Ovary (tissue), 10 donors: ENCODE measurements at places on chromosomes 11 and 22.

GRCh38 chr22:19148417-19149046 is 1.6 kb downstream of the GSC2 start:
- DNase-seq, result no peak

DNA sequence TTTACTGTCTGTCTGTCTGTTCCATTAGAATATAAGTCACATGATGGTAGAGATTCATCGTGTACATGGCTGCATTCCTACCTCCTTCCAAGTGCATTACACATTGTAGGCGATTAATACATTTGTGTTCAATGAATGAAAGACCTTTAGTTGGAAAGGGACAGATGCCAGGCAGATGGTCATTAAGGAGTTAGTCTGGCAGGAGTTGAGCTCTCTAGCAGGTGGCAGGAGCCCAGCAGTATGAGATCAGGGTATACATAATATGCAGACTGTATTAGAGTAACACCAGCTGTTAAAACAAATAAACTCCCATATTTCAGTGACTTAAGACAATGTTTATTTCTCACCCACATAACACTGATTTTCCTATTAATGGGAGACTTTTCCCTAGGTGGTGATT is 147.7 kb upstream of the LARGE1 start:
- no peak for DNase-seq

DNA sequence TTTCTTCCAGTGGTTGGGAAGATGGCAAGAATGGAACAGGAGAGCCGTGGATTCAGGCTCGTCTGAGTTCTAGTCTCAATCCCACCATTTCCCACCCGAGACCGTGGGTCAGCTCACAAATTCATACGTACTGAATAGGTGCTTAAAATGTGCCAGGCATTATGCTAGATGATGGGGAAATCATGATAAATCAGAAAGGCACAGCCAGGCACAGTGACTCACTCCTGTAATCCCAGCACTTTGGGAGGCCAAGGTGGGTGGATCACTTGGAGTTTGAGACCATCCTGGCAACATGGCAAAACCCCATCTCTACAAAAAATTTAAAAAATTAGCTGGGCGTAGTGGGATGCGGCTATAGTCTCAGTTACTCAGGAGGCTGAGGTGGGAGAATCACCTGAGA is 7.1 kb downstream of the TRIOBP start:
- no peak for DNase-seq

- no peak for DNase-seq
Measured at GRCh38 chr22:44266796-44267760, 45.7 kb downstream of the SHISAL1 start.

DNA sequence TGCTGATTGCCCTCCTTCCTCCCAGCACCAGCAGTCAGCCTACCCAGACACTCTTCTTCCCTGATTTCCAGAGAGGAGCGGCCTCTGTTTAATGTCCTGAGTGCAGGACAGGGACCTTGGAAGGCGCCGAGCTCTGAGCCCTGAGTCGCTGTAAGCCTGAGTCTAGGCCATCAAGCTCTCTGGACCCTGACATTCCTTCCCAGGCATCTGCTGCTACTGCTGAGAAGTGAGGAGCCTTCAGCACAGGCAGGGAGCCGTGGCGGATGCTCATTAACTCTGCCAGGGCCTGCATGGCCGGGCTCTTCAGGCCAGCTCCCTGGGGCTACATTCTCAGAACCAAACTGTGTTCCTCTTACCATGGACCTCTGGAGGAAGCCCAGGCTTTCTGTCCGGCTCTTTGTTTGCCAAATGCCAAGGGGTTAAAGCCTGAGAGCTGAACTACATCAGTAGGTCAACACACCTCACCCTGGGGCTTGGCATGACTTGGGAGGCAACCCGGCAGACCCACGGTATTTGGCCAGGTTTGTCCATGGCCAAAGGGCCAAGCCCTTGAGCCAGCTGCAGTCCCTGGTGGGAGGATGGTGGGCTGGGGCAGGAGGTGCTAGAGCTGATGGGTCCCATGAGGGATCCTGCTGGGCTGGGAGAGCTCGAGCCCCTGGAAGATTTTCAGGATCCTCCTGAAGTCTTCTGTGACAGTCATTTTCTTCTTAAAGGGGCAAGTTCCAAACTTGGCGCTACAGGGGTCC is 721.4 kb downstream of the BRD1 start:
- no peak for DNase-seq

DNA sequence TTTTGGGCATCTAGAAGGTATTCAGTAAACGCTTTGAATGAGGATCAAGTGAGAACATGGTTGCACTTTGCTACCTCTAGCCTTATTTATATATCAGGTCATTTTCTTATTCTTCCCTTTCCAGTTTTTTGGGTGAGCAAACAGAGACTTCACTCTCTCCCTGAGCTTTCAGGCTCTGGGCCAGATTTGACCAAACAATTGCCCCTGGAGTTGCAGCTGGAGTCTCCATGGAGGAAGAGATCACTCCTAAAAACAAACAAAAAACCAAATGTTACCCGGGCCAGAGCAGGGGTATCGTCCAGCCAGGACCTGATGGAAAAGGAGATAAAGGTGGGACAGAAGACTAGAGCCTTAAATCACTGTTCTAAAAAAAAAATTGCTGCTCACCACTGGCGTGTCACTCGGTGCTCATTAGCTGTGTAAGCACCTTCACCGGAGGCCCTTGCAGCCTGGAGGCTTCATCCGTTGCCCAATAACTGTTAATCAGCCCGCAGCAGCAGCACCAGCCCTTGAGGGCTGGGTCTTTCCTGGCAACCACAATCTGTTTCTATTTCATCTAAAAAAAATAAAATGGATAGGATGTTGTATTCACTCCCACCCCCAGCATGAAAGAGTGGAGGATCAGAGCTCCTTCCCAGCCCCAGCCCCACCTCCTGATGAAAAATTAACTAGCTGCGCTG is 125.0 kb downstream of the PKNOX2 start:
- DNase-seq, result no peak

GRCh38 chr11:88704485-88704884 is 361.3 kb downstream of the GRM5 start:
- no peak for DNase-seq

GRCh38 chr11:65207918-65208784 is 26.4 kb downstream of the CAPN1 start:
- DNase-seq, result no peak

DNA sequence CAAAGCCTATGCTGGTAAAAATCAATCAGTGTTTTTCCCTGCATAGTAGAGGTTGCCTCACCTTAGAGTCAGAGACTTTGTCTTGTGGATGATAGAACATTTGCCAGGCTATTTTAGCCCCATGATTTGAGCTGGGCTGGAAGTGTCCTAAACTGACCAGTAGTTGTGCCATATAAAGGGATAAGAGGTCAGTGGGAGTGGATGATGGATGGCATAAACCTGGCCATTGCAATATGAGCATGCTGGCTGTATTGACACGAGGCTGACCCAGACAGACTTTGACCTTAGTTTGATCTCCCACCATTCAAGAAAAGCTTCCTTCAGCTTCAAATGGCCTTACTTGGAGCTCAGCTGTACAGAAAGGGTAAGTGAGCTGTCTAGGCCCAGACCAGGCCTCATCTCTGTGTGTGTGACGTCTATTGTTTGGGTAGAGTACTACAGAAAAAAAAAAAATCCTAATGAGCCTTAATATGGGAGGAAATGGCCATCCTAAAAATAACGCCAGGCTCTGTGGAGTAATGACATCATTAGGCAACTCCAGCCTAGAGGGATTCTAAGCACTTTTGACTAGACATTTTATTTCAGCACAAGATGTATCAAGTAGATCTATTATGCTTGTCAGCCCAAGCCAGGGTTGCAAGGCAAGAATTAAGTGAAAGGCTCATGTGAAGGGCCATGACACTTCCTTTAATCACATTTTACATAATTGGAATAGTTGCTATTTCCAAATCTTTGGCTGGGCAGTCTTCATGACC is 51.3 kb upstream of the CADM1 start:
- DNase-seq, result no peak

DNA sequence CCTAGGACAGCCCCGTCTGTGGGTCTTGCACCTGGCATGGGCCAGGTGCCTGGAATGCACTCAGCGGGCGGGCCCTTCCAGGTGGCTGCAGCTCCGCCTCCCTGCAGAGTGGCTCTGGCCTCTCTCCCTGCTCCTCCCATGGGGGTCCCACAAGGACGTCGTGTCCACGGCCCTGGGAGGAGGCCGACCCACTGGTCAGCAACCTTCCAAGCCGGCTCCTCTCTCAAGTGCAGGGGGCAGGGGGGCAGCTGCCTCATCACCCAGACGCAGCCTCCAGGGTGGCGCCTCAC is 41.9 kb downstream of the CERK start:
- no peak for DNase-seq

- DNase-seq, result no peak
Measured at GRCh38 chr11:4682623-4683419, 14.8 kb downstream of the OR51E2 start.

- no peak for DNase-seq
Measured at GRCh38 chr22:24580276-24580675, 12.6 kb downstream of the LRRC75B start.

- DNase-seq, result peak; percentile 33
Measured at GRCh38 chr11:106077609-106078455, at the start of gene AASDHPPT. TSS of gene AASDHPPT (plus strand) at chr11:106077662. CDS start at chr11:106077711, 49 bp downstream.

GRCh38 chr11:64544616-64545296 is 46.3 kb upstream of the SLC22A12 start:
- DNase-seq, result no peak

DNA sequence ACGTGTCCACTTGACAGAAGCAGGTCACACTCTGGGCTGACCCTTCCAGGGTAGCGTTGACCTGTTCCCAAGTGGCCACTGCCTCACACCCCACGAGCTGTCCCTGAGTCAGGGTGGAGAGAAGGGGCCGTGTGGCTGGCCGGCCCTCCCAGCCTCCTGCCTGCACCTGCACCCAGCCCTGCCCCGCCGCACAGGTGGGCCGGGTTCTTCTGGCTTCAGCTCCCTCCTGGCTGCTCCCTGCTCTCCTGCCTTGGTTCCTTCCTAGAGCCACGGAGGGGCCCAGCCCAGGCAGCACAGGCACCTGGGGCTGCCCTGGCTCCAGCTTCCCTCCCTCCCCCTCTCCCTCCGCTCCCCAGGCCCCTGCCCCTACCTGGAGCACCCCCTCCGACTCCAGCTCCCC is 42.3 kb downstream of the MOB2 start:
- DNase-seq, result no peak

DNA sequence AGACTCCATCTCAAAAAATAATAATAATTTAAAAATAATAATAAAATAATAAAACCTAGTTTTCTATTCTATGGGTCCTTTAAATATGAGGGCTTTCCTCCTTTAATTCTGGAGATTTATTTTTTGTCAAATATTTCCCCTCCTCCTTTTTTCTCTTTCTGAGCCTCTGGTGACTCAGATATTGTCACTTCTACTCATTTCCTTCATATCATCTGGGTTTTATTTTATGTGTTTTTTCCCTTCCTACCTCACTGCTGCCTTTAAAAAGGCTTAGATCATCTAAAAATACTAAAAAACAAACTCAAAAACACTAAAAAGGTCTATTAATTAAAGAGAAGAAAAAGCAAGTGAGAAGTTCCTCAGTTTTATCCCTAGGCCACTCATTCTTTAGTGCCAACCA is 138.9 kb downstream of the SPON1 start:
- no peak for DNase-seq

DNA sequence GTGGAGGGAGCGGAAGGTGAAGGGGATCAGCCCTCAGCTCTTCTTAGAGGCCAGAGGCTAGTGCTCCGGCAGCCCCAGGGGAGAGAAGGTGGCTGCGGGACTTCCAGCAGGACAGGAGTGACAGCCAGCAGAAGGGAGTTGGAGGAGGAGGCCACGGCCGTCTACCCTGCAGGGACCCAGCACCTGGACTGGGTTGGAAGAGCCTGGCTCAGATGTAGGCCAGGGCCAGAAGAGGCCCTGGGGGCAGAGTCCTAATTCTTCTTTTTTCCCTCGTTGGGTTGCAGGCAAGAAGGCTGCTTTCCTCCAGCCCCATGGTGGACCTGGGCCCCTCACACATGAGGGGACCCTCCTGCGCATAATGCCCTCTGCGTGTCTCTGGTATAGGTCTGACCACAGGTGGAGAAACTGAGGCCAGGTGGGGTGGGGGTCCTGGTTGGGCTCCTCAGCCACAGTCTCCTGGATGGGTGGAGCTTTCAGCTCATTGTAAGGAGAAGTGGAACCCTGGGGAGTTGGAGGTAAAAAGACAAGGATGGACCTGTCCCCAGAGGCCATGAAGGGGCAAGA is 2.3 kb upstream of the MCAM start:
- DNase-seq, result no peak

DNA sequence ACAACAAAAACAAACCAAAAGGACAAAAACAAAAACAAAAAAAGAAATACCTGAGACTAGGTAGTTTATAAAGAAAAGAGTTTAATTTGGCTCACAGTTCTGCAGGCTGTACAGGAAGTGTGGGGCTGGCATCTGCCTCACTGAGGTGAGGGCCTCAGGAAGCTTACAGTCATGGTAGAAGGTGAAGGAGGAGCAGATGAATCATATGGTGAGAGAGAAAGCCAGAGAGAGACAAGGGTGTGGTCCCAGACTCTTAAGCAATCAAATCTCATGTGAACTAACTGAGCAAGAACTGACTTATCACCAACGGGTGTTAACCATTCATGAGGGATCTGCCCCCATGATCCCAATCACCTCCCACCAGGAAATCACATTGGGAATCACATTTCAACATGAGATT is 58.8 kb upstream of the ZBED5 start:
- DNase-seq, result no peak

DNA sequence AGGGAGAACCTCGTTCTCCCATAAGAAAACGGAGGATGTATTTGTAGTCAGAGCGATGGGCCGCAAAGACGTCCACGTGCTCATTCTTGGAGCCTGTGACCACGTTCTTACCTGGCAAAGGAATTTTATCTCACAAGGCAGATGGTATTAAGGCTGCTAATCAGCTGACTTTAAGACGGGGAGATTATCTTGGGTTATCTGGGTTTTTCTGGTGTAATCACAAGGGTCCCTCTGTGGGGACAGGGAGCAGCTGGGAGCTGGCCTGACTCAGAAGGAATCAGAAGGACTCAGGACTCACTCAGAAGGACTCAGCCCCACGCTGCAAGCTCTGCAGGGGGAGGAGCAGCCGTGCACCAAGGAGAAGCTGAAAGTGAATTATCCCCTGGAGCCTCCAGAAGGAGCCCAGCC is 7.5 kb upstream of the SIGIRR start:
- no peak for DNase-seq

GRCh38 chr11:134275534-134276395 is at the start of gene GLB1L3:
TSS of gene GLB1L3 (plus strand) at chr11:134276379. CDS start at chr11:134276741, 362 bp downstream.
- no peak for DNase-seq

GRCh38 chr22:17257121-17258001 is 38.1 kb upstream of the ADA2 start:
- DNase-seq, result no peak

- DNase-seq, result no peak
Measured at GRCh38 chr11:63603180-63603518, 11.1 kb downstream of the PLAAT3 start.

- no peak for DNase-seq
Measured at GRCh38 chr11:133981156-133981555, 24.4 kb upstream of the IGSF9B start.

- no peak for DNase-seq
Measured at GRCh38 chr22:34588871-34589545, 476.9 kb upstream of the ISX start.

DNA sequence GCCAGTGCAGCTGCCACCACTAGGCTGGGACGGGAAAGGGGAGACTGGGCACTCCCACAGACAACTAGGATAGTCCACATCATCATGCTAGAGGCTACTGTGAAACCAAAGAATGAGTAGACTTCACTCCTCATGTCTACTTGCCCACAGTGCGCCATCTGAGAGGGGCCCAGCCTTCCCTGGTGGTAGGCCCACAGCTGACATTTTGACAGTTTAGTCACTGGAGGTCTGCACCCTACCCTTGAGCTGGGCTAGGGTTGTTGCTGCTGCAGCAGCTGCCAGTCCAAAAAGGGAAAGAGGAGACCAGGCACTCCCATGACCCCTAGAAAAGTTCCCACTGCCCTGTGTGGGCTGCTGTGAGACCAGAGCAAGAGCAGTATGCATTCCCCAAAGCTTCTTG is 141.2 kb downstream of the DLG2 start:
- DNase-seq, result no peak
